A673 (cell line): ENCODE measurements at places on chromosomes 3 and 15. TPM values are rescaled to one million over a fixed set of nuclear protein-coding genes. Genes with fewer than 3 reads are reported as not detected.

DNA sequence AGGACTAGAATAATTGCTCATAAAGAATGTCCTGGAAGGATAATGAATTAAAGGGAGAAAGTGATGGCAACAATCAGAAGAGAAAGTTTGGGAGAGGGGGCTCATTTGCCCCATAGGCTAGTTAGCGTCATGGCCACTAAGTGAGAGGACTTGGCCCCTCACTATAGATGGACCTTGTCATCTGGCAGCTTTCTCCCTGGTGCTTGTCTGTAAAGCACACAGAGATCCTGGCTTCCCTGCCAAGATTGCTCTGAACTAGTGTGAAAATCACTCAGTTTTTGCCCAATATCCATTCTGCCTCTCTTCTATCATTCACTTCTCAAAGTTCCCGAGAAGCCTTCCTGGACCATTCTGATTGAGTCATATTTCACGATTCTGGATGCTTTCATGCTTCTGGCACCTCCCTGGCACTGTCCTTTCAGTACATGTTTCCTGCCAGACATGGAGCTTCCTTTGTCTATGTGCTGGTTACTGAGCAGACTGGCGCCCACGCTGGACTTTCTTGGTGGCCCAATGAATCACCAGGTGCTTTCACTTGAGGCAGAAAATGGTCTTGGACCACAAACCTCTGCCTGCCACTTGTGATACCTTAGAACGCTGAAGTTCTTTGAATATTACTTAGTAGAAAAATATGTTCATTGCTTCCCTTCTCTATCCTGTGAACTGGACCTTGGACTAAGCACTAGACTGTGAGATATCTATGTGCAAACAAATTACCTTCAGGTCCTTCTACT, 709.6 kb upstream of the CFAP20DC start:
- DNase-seq = no peak

DNA sequence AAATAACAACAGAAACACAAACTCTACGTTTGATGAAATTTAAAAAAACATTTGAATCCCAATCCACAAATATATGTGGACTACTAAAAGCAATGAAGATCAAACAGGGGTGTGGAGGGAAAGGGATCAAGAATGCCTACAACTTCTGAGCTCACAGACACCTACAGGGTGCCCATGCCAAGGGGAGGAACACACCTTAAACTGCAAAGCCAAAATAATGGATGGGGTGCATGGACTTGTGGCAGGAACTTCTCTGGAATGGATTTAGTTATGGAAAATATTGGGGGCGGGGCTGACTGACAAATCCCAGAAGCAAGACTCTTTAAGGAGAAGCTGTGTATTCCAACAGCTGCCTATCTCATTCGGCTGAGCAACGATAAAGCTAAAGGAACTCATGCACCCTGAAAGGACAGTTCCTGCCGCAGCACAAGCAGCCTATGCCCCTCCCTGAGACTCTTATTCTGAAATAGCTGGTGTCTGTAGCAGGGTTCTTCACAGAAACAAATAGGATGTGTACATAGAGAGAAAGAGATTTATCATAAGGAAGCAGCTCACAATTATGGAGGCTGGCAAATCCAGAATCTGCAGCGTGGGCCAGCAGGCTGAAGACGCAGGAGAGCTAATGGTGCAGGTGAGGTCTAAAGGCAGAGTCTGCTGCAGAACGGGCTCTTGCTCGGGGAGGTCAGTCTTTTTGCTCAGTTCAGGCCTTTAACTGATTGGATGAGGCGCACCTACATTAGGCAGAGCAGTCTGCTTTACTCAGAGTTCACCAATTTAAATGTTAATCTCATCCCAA, 24.5 kb upstream of the PLA2G4D start:
- no peak for DNase-seq

B3GNT5 gene
- 25.3 and 26.5 TPM in 2 replicates for total RNA-seq

DNA sequence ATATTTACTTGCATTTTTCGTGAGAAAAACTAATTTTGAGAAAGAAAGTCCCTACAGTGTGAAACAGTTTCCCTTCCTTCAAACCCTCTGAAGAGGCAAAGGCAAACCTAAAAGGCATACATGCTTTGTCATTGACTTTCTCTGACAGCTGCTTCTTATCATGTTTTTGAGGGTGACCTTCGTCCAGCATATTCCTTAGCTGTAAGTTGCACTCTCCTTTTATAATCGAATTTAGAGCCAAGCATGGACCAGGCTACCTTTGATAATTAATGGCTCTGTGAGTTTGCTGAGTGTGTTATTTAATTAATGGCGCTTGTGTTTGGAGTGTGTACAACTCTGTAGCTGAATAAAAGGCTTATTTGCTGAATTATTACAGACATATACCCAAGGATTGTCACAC, 684.2 kb upstream of the CFAP20DC start:
- DNase-seq = no peak

NR2F2 gene
- 106 and 138 TPM in 2 replicates for total RNA-seq

DNA sequence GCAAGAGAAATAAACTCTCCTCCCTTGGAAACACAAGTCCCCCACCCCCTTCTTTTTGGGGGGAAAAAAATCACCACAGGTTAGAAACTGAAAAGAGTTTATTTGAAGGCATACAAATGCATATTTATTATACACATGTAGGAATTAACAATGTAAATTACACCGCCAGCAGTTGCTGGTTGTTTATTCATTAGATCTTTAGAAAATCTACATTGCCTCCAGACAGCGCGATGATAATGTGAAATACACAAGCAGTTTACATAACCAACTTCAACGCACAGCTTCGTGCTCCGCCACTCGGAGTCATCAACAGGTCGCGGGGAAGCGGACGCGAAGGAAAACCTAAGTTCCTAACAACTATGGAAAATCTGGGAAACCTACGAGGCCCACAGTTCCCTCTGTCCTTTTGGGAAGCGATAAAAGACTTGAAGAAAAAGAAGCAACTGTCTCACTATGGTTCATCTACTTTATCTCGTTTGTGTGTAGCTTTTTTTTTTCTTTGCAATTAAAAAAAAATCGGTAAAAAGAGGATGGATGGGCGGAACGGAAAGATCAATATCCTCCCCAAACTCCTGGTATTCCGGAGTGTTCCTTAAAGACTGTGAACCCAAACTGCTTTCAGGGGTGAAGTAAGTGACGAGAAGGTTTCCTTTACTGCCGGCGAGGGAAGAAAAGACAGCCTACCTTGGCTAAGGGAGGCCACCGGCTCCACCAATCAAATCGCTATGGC, 8.4 kb upstream of the FOXB1 start:
- no peak for DNase-seq

GRCh38 chr3:61571516-61572336, 10.4 kb downstream of the PTPRG start:
- no peak for DNase-seq
